CD8-positive, alpha-beta T cell (primary cell): ENCODE measurements at places on chromosomes 6 and 20. TPM values are rescaled to one million over a fixed set of nuclear protein-coding genes. Genes with fewer than 3 reads are reported as not detected.

DNA sequence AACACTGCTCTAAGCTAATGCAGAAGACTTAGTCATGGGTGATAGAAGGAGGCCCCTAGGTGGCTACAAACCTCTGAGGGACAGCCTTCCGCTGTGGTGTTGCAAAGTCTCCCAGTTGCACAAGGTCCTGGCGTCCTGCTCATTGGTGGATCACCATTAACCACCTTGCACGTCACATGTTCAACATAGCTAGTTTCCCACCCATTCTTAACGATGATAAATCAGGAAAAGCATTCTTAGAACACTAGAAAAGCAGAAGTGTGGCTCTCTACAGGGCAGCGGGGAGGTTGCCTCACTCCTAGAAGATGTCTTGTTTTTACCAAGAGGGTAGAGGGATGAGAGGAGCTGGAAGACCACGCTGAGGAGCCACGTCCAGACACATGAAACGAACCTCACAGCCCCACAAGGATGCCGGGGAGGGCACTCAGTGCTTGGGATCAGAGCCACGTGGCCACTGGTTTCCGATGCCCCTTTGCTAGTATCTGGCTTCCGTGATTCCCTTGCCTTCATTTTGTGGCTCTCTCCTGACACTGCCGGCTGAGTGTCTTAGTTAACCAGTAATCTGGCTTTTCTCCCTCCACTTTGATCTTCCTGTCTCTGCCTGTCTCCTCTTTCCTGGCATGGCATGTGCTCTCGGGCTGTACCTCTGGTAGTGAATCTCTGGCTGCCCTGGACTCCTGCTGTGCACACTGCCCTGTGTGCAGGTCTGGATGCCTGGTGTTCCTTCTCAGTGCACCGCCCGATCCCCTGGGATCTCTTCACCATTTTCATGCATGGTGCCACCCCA is 91.4 kb upstream of the NEDD9 start:
- DNase-seq, result no peak

GRCh38 chr20:1654996-1655395 is 2.6 kb downstream of the SIRPG start:
- no peak for DNase-seq

GRCh38 chr6:33759887-33760629 is 13.4 kb upstream of the IP6K3 start:
- no peak for DNase-seq

GRCh38 chr20:62652041-62652893 is 10.0 kb downstream of the SLCO4A1 start:
- DNase-seq, result peak; percentile 78

GRCh38 chr20:60116128-60116909 is 158.1 kb downstream of the CDH26 start:
- DNase-seq, result no peak

- no peak for DNase-seq
Observed at GRCh38 chr20:49478754-49479689, 3.4 kb downstream of the KCNB1 start.

DNA sequence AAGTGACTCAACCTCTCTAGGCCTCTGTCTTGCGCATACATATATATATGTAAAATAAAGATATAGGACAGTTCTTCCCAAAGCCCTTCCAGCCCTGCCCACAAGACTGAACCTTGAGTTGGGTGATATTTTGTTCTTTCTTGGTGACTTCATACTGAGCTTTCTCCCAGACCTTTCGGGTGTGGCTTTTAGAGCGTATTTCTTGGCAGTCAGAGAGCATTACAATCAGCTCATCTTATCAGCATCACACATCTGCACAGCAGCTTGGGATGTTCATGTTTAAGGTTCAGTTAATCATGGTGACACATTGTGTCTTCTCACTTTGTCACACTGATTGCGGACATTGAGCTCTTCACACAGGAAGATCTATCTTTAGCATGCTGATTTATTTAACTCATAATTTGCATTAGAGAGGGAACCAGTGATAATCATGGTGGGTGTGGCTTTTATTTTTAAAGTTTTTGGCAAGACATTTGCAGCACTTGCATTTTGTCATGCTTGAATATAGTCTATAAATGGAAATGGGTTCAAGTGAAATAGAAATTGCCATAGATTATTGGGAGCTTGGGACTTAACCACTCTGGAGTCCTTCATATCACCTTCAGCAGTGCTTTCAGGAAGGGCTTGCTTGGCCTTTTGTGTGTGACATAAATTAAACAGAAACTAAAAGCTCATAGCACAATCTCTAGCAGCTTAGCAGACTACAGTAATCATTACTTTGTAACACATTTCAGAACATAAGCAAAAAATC is 8.3 kb downstream of the KIF3B start:
- DNase-seq, result peak; percentile 81

DNA sequence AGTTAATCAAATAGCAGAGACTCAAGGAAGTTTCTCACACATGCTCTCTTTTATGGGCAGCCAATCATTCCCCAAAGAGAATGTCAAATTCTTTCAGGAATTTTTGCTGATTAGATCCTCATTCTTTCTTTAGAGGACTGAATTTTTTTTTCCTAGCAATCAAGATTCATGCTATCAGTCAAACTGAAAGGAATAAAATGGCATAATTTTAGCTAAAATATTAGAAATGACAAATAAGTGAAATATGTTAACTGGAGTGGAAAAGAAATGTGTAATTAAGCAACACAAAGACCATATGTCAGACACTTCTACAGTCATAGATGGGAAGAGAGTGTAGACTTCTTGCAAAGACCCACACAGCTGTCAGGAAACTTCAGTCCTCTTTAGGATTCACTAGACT is 242.3 kb upstream of the RNF217 start:
- no peak for DNase-seq

DNA sequence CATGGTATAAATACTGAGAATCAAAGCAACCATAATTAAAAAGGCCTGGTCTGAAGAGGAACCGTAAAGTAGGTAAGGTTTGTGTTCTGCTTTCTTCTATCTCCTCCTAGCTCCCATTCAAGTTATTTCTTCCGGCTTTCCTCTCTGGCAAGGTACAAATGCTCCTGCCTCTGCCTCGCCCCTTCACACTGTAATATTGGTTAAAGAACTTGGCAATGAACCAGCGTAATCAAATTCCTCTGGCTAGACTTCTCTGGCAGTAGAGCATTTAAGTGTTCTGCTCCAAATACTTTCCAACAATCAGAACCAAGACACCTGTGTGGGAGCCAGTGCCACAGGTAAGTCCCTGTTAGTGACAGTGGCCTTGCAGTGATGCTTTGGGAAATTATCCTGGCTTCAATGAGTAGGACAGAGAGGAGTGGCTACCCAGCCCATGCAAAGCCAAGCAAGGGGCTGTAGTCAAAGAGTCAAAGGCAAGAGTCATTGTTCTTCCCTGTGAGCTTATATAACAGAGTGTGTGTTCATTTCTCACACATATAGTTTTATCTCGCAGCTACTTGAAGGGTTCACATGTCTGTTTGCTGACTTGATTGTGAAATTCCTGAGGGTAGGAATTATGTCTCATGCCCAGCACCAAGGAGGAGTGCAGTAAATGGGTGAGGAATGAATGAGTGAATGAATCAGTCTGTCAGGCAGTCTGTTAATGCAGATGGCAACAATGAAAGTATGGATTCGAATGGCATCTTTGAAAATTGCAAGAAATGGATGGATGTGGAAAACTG is 329.3 kb downstream of the NRN1 start:
- DNase-seq, result no peak

- DNase-seq, result no peak
Observed at GRCh38 chr6:15510536-15511247, 152.1 kb downstream of the DTNBP1 start.

GRCh38 chr6:139722530-139722929 is 348.1 kb upstream of the CITED2 start:
- no peak for DNase-seq

DNA sequence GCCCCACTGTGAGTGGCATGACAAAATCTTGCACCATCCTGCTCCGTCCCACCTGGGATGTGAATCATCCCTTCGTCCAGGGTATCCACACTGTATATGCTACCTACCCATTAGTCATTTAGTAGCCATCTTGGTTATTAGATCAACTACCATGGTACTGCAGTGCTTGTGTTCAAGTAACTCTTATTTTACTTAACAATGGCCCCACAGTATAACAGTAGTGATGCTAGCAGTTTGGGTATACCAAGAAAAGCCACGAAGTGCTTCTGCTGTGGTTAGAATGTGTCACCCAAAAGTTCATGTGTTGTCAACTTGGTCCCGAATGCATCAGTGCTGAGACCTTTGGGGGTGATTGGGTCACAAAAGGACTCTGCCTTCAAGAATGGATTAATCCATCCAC is 11.7 kb downstream of the OSER1 start:
- peak; percentile 35 for DNase-seq

DNA sequence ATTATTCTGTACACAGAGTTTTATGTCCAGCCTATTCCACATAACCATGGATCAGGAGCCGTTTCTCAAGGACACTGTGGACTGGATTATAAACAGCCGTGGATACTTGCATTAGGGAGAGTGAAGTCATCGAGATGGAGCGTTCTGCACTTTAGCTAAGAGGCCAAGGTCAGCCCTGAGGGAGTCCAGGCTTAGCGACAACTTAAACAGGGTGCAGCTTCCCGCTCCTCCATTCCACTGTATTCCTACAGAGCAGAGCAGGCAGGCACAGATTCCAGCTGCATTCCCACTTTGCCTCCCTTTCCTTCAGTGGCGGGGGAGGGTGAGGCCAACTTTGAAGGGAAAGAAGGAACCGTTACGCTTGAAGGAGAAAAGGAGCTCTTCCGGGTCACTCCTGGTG is 59.5 kb downstream of the RAMACL start:
- DNase-seq, result no peak

GRCh38 chr6:144434308-144434990 is 149.3 kb downstream of the UTRN start:
- DNase-seq, result no peak

GRCh38 chr6:128079021-128079420 is 178.2 kb upstream of the THEMIS start:
- no peak for DNase-seq

GRCh38 chr20:21518292-21518991 is 4.6 kb upstream of the NKX2-2 start:
- DNase-seq, result peak; percentile 7

- no peak for DNase-seq
Observed at GRCh38 chr6:137181891-137182653, 8.6 kb upstream of the IL22RA2 start.

- DNase-seq, result no peak
Observed at GRCh38 chr6:158003910-158004700, 22.4 kb downstream of the SYNJ2 start.

DNA sequence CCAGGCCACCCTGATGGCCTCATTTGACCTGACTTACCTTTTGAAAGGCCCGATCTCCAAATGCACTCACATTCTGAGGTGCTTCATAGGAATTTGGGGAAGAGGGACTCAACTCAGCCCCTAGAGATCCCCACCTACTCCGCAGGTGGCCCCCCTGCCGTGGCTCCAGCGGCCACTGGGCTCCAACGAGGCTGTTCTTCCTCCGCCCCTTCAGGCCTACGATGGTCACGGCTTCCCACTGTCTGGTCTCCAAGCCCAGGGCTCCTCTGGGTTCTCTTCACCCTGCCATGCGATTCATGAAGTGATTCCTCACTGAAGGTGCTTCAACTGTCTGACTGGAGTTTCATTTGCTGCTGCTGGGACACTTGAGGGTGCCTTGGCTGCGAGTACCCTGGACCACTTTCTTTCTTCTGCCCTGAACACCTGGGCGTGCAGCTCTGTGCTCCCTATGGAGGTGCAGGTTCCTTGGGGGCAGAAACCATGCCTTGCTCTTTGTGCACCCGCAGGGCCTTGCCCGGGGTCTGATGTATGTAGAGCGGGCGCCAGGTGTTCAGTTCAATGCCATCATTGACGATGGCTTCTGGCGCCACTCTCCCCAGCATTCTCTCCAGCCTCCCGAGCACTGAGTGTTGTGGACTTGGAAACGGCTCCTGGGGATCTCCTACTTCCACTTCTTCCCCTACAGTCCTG is 10.0 kb upstream of the DUSP22 start:
- DNase-seq, result no peak

DNA sequence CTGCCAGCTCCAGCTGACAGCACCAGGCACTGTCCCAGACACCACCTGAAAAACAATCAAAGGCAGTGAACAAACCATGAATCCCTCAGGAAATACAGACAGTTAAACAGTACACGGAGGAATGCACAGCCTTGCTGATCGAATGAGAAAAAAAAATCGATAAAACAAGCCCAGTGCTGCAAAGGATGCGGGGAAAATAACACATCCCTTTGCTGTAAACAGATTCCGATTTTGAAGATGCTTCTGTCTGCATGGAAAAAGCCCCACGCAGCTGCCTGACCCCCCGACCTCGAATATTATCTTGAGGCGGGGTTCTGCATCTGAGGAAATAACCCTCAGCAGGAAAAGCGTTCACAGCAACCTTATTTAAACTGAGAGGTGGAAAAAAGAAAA is 43.9 kb downstream of the RBM38 start:
- DNase-seq, result no peak

DNA sequence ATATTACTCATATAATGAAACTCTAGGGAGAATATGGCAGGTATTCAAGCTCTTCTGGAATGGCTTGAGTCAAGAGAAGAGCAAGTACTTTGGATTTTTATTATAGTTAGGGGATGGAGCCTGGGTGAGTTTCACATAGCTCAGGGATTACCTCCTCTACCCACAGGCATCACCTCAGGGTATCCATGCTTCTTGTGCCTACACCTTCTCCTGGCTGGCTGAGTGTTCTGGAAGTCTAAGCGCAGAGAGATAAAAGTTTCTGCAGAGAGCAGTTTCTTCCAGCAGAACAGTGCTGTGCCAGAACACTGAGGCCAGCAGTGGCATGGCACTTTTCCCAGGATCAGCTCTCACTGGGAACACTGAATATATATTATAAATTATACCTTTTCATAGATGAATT is 199.7 kb upstream of the KCNQ5 start:
- no peak for DNase-seq

DNA sequence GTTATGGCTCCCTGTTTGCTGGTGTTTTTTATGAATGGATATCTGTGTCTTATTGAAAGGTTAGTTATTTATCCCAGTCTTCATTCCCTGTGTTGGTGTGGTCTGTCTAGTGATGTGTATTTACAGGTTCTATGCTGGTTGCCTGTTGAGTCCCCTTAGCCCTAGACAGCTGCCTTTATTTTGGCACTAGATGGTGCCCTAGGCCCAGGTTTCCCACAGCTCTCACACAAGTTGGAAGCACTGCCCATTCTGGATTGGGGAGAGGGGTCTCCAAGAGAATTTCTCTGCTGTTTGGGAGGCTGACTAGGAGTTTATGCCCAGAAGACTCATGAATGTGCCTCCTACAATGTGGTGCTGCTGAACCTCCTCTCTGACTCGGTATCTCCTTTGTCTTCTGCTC is 12.4 kb downstream of the GRM1 start:
- no peak for DNase-seq

SLC17A4 gene
- total RNA-seq, result not detected

HTR1E gene
- not detected for total RNA-seq

PRPH2 gene
- total RNA-seq, result not detected

SNRPB gene
- total RNA-seq, result 176 TPM

GHRH gene
- not detected for total RNA-seq

PPP1R3G gene
- not detected for total RNA-seq

RIPPLY2 gene
- total RNA-seq, result not detected

SLC18B1 gene
- total RNA-seq, result 11.8 TPM

KIF25 gene
- 0.33 TPM for total RNA-seq

NR2E1 gene
- total RNA-seq, result not detected

TMEM74B gene
- total RNA-seq, result not detected
